ENCODE measurements at places on chromosomes 5 and 9.

- no peak for DNase-seq
Observed at GRCh38 chr9:17761984-17762676, 183.3 kb downstream of the SH3GL2 start.

GRCh38 chr9:81103597-81104471 is 585.5 kb downstream of the TLE1 start:
- no peak for DNase-seq

- DNase-seq: peak; percentile 41
Observed at GRCh38 chr9:136978073-136978864, 965 bp downstream of the PTGDS start.

- DNase-seq: no peak
Observed at GRCh38 chr9:83920469-83920926, 734 bp downstream of the KIF27 start.

DNA sequence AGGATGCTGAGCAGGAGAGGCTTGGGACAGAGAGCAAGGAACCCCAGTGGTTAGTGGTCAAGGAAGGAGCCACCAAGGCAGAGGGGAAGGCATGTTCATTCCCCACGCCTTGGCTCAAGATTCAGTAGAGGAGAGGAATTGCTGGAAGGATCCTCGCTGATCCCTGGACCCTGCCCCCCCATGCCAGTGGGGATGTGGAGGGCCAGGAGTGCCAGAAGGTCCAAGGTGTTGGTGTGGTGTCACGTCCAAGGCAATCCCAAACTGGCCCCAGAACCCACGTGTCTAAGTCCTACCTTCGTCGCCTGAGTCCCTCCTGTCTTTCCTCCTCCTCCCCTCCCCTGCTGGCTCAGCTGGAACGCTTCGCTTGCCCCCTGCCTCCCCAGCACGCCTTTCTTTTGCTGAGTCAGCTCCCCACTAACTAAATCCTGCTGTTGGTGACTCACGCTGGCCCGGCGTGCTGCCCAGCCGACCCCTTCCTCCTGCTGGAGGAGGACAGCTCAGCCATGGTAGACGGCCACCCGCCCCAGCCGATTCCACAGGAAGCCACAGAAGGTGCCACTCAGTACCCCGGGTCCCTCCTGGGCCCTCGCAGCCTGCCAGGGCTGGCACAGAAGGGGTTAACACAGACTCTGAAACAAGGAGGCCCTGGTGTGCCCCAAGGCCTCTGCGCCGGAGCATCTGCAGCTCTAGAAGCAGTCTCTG is 37.6 kb upstream of the ORM1 start:
- DNase-seq: no peak

DNA sequence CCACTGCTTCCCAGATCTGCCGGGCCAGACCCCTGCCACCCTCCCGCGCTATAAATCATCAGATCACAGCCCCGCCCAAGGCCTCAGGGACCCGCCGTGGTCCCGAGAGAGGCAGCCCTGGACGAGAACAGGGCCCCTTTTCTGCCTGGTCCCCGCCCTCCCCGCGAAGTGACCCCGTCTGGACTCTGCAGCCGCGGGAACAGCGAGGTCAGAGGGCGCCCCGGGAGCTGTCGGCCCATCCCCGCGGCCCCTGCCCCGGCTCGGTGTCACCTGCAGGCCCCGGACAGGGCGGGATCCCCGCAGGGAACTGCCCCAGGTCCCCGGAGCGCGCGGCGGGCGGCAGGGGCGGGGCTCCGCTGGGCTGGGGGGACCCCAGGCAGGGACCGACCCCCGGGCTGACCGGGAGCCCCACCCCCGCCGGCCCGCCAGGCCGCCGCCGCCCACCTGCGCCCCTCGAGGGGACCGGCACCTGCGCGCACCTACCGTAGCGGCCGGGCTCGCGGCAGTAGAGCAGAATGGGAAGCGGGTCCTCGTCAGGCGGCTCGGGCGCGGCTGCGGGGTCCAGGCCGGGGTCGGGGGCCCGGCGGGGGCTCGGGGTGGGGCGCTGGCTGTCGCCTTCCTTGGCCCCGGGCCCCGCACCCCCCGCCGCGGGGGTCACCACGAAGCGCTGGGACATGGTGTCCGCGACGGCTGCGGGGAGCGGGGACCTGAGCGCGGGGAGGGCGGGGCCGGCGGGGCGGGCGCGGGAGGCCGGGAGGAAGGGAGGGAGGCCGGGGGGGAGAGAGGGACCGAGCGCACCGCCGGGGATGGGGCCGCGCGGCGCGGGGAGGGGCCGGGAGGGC is 43.5 kb upstream of the SLC12A7 start:
- DNase-seq: no peak

- no peak for DNase-seq
Observed at GRCh38 chr5:172860520-172861443, 26.7 kb downstream of the ERGIC1 start.

- DNase-seq: no peak
Observed at GRCh38 chr5:38607930-38608564, 51.6 kb upstream of the LIFR start.

GRCh38 chr9:19456996-19457692 is 48.3 kb downstream of the ACER2 start:
- DNase-seq: peak; percentile 12

DNA sequence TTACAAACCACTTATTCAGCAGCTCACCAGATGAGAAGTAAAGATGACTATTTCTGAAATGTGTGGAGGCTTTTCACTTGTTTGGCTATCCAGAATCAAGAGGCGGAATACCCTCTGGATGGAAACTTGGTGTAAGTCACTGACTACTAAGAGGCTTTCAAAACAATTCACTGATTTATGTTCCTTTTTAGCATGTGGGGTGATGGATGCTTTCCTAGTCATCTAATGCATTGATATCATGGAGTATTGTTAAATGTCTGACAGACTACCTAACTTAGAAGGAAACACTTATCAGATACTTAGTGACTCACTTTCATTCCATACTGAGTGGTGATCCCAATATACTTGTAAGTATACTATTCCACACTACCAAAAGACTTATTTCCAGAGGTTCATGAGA is 141.4 kb downstream of the PLK2 start:
- no peak for DNase-seq

- DNase-seq: no peak
Observed at GRCh38 chr5:141003031-141003430, 36.8 kb downstream of the PCDHAC2 start.

GRCh38 chr5:110265162-110265561 is 461.3 kb downstream of the TMEM232 start:
- DNase-seq: no peak

- no peak for DNase-seq
Observed at GRCh38 chr9:83473488-83473971, 64.7 kb downstream of the FRMD3 start.

GRCh38 chr9:133461975-133462374 is 2.2 kb downstream of the CACFD1 start:
- no peak for DNase-seq

DNA sequence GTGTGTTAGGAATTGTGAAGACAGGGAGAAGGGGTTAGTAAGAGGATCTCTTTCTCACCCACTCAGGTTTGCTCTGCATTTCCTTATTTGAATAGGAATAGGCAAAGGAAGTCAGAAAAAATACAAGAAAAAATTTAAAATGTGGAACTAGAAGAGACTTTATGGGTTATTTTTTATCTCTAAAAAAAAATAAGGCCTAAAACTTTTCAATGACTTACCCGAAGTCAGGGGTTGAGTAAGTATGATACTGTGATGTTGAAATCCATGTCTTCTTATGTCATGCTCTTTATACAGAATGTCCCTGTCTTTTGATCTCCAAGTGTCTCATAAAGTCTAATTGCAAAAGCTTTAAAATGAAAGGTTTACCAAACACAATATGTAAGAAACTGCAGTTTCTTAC is 148.3 kb upstream of the PIK3R1 start:
- DNase-seq: no peak

GRCh38 chr5:74866596-74867162 is 492 bp upstream of the FAM169A start:
- no peak for DNase-seq

- no peak for DNase-seq
Observed at GRCh38 chr9:89899573-89899972, 294.8 kb downstream of the GADD45G start.

- DNase-seq: no peak
Observed at GRCh38 chr5:73233461-73234203, 60.6 kb downstream of the TMEM174 start.

DNA sequence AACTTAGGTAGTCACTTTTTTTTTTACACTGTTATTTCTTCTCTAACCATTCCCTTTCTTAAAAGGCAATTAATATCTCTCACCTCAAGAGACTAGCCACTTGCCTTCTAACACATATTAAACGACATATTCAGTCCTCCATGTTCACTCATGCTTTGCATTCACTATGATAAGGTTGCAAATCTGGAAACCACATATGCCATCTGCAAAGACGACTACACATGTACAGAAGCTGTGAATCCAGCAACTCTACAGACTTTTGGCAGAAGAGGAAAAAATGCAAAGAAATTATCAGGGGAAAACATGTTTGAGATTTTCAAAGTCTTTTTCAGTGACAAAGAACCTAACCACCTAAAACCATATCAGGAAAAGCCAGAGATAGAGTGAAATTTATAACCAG is 112.1 kb downstream of the EPB41L4A start:
- DNase-seq: no peak

DNA sequence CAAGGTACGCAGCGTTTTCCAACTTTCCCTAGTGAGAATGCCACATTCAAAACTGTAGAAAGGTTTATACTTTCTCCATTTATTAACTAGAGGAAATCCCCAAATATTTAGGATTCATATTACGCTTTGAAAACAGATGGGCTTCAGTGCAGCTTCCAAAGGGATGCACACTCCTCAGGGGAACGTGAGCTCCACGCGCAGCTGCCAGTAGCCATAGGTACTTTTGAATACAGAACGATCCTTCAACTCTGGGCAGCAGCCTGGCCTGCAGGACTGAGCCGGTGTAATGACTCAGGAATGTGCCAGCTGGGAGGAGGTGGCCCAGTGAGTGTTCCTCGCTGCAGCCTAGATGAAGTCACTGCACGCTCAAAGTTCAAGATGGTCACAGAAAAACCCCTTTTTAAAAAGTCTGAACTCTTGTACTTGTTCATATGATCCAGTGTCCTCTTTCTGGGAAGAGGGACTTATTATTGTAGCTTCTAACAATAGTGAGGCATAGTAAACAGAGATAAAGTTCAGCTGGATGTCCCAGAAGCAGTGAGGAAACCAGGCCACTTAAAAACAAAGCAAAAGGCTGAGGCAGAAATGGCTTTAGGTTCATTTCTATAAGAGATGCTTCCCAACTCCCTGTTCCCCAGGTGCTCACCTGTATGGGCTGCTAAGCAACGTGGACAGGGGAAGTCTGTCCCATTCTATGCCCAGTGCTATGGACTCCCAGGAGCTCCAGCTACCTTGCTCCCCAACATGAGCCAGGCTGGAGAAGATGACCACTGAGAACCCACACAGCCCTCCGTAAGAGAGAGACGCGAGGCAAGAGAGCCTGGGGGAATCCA is 130.0 kb downstream of the LHFPL2 start:
- DNase-seq: no peak

- no peak for DNase-seq
Observed at GRCh38 chr5:31122998-31123951, 70.2 kb upstream of the CDH6 start.

All from stimulated activated CD8-positive, alpha-beta memory T cell treated with anti-CD3 and anti-CD28 coated beads, Interleukin-4, amount 100 ng/mL, for 4 hours (primary cell).